ENCODE measurements at places on chromosomes 7 and 10.

GRCh38 chr10:104046651-104047050 is 39.0 kb downstream of the COL17A1 start:
- DNase-seq = no peak

DNA sequence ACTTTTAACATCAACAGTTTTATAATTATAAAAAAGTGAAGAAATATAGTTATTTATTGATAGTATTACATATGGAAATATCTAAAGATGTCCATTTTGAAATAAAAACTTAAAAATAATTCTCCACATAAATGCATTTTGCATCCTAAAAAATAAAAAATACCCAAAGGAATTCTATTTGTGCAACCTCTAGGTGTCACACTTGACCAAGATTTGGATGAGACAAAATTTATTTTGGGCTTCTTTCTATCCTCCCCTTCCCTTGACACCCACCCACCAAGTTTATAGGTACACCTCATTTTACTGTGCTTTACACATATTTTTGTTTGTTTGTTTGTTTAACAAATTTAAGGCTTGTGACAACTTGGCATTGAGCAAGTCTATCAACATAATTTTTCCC is 3.3 kb upstream of the THSD7A start:
- no peak for DNase-seq

- no peak for DNase-seq
These were observed 364 bp downstream of the ZNF518A start for GRCh38 chr10:96130326-96130995.

- peak; percentile 72 for DNase-seq
These were observed 25.8 kb downstream of the TES start for GRCh38 chr7:116236020-116236630.

- no peak for DNase-seq
These were observed 105.0 kb downstream of the VIPR2 start for GRCh38 chr7:159039716-159040115.

GRCh38 chr10:133344236-133344635 is 2.9 kb upstream of the PRAP1 start:
- no peak for DNase-seq

GRCh38 chr7:153044981-153045380 is 285.4 kb downstream of the ACTR3B start:
- DNase-seq = no peak

GRCh38 chr10:103044942-103045489 is 126.9 kb downstream of the CNNM2 start:
- DNase-seq = no peak

DNA sequence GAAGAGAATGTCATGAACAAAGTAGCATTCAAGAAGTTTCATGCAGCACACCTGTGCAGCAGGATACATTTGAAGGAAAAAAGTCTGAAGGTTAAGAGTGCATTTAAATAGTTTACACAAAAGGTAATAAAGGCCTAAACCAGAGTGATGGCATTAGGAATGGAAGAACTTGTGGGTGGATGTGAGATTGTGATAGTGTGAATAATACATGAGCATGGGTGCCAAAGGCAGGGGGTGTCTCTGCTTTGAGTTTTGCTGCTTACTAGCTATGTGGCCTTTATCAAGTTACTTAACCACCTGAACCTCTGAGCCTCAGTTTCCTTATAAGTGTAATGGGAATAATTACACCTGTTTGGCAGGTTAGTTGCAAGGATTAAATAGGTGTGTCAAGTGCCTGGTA is 21.0 kb downstream of the AGK start:
- DNase-seq = no peak

DNA sequence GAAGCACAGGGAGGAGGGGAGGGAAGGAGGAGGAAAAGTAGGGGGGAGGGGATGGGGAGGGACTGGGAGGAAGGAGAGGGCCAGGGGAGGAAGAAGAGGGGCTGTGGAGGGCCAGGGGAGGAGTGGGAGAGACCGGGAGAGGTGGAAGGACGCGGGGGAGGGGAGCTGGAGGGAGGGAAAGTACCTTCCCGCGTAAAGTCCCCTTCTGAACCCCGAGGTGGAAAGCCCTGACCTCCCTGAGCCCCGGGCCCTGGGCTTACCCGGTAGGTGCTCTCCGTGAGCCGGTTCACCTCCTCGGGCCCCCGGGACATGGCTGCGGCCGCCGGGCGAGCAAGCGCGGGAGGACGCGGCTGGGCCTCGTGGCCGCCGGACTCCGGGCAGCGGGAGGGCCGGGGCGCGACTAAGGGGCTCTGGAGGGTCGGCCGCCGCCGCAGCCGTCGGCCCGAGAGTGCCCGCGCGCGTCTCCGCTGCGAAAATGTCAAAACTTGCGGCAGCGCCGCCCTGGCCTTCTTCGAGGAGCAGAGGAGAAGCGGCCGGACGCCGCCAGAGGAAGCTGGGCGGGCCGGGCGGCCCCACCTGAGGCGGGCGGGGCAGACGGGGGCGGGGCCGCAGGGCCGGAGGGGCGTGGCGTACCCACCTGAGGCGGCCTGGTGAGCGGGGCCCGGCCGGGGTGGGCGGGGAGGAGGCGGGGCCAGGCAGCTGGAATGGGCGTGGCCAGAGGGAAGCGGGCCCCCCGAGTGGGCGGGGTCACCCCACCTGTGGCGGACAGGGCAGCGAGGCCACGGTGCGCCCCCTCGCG is at the start of gene BAIAP2L1:
TSS of gene BAIAP2L1 (minus strand) at position 549 of the 799 bp plus-strand sequence. CDS start at position 311, 238 bp downstream.
- DNase-seq = peak; percentile 90

- DNase-seq = no peak
These were observed 185.0 kb downstream of the BICC1 start for GRCh38 chr10:58697691-58698090.

- DNase-seq = no peak
These were observed 86.3 kb downstream of the MRPL32 start for GRCh38 chr7:43018446-43018845.

Data from CD4-positive, alpha-beta T cell treated with Interleukin-12 subunit alpha and Interleukin-12 subunit beta, for 1 hour (primary cell).